ENCODE measurements at places on chromosomes 4 and X.

DNA sequence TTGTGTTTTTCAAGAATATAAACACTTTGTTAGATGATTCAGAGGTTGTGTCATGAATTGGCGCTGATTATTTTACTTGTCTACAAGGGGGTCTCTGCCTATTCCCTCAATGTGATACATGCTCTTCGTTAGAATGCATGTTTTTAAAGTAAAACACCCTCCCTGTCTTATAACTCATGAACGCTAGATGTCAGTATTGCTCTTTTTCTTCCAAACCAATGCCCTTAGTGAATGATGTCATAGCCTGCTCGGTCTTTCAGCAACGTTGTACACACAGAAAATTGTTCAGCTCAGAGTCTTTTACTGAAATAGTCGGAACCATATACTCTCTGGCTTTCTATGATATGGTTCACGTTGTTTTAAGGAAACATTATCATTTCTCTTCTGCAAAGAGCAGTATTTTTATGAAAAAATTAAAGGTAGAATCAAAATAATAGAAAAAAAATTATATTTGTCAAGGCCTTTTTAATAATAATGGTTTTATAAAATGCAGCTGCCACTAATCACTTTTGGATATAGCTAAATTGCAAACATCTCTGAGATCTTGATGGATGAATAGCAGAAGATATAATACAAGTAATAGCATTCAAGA is 292.9 kb downstream of the TLL1 start:
- DNase-seq, result no peak

DNA sequence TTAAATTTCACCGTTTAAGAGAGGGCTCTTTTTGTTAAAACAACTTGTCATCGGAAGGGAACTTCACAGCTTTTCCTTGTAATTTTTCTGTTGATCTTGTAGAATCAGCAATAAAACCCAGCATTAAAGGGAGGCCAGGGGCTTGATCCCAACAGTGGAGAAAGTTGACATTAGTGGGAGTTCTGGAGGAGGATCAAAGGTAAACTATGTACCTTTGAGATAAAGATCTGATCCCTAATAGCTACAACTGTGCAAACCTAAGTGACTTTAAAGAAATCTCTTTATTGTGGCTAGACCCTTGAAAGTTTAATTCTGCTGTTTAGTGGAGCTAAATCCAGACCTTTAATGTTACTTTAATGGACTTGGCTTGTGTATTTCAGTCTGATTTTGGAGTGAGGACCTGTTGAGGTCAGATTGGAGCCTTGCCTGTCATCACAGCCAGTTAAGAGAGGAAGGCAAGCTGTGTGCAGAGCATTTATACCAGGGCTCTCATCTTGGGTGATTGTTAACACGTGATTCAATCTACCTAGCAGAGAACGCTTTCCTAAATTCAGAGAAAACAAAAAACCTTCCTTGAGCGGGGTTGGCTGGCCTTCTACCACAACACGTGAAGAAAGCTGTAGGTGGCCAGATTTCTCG is 1.7 kb downstream of the DOCK11 start:
- DNase-seq, result no peak

- no peak for DNase-seq
Observed at GRCh38 chr4:6250235-6250983, 19.2 kb upstream of the WFS1 start.

- no peak for DNase-seq
Observed at GRCh38 chr4:126202226-126202625, 887.5 kb downstream of the FAT4 start.

DNA sequence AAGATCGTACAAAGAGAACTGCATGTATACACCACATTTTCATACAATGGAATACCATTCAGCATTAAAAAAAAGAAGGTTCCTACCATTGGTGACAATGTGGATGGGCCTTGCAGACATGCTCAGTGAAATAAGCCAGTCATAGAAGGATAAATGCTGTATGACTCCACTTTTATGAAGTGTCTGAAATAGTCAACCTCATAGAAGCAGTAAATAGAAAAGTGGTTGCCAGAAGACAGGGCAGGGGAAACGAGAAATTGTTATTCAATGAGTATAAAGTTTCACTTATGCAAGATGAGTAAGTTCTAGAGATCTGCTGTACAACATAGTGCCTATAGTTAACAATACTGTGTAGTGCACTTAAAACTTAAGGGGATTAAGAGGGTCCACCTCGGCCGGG is 257.5 kb upstream of the FTHL17 start:
- no peak for DNase-seq

- DNase-seq, result no peak
Observed at GRCh38 chrX:77917294-77917933, 6.9 kb downstream of the ATP7A start.

DNA sequence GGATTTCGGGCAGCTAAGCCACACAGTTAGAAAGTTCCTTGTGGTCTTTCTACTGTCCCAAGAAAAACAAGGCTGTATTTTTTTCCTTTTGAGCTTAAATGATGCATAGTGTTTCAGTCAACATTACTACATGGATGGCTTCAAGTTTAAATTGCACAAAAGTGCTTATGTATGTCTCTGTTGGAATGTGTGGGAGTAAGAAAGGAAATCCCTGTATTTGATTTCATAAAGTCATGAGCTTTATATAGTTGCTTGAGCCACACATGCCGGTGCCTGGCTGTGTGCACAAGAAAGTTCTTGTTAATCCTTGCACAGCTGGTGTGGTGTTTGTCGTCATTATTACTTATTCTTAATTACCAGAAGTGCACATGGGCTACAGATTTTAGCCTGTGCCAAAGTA is 262.2 kb downstream of the ARHGAP10 start:
- no peak for DNase-seq

Measured in stimulated activated CD8-positive, alpha-beta memory T cell treated with anti-CD3 and anti-CD28 coated beads, Interleukin-4, amount 100 ng/mL, for 1 hour (primary cell).